ENCODE measurements at places on chromosomes 5 and 9. TPM values are rescaled to one million over a fixed set of nuclear protein-coding genes. Genes with fewer than 3 reads are reported as not detected.

The GPSM1 gene
- 4.2 TPM for total RNA-seq

The SLC36A2 gene
- total RNA-seq = not detected

- DNase-seq = no peak
Measured at GRCh38 chr5:53311681-53312080, 168.7 kb upstream of the FST start.

DNA sequence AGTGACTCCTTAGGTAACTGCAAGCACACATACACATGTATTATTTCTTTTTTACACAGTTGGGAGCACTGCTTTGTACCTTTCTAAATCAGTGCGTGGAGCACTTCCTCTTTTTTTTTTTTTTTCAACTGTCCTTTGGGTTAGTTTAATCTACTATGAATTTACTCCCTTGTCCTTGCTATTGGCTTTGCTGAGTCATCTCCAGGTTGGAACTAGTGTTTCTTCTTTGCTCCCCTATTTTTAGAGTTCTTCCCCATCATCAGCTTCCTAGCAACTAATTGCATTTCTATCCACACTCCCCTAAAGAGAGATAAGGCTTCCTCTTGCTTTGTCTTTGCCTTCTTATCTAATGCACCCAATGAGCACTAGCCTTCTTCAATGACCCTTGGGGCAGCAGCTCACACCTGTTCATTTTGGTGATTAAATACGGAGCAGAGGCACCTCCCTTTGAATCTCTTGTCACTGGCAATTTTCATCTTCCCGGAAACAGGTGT is 24.3 kb downstream of the S100Z start:
- no peak for DNase-seq

DNA sequence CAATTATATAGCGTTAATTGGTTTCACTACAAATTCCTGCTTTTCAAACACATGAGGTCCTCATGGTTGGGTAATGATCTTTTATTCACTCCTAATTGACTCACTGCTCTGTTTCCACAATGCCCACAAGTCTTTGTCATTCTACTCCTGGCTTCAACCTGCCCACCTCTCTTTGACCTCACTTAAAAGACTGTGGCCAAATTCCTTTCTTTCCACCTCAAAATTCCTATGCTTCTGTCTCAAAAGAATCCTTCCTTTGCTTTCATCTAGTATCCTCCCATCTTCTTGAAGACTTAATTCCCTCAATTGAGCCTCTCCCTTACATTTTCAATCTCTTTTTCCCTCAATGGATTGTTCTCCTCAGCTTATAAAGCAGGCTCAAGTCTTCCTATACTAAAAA is 4.9 kb downstream of the APBA1 start:
- DNase-seq = no peak

The MYOZ3 gene
- 0.35 TPM for total RNA-seq

The PCDHAC2 gene
- total RNA-seq = 0.31 TPM

The GFI1B gene
- total RNA-seq = 1.5 TPM

- no peak for DNase-seq
Measured at GRCh38 chr5:176151281-176151680, 86.9 kb upstream of the SIMC1 start.

DNA sequence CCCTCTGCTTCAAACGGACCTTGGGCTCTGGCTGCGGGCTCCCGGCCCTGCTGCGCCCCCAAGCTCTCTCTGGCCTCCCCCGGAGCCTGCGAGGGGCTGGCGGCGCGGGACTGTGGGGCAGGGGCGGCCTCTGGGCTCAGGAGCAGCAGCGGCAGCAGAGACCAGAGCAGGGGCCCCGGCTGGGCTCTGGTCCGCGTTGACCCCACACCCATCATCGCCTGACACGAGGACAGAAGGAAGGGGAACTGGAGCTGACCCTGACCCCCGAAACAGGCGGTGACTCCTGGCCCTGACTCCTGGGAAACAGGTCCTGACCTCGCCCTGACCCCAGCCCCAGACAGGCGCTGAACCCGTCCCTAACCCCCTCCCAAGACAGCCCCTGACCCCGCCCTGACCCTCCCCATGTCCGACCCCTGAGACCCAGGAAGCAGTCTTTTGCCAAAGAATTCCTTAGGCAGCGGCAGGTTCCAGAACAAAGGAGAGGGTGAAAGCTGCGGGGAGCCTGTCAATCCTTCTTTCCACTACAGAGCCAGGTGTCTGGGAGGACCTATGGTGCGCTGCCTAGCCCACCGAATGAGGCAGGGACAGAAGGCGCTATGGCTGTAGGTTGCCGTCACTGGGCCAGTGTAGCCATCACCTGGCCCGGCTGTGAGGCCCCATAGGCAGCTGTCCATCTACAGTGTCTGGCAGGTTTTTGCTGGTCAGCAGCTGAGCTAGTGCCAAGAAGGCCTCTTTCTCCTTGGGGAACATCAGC is 74.7 kb upstream of the SPTLC1 start:
- no peak for DNase-seq

The FCN1 gene
- total RNA-seq = 0.46 TPM

All from mucosa of descending colon (tissue), 3 donors.